ENCODE measurements at places on chromosomes 7 and 10.

DNA sequence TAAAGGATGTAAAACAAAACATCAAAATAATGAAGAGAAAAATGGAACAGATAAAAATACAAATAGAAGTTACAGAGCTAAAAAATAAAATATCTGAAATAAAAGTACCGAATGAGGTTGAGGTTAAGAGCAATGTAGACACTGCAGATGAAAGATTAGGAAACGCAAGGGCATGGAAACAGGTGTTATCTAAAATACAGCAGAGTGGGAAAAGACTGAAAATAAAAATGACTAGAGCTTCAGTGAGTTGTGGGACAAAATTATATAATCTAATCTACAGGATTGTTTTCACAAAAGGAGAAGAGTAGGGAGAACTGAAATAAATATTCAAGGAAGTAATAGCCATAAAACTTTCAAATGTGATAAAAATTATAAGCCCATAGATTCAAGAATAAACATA, 123.8 kb downstream of the PTEN start:
- no peak for DNase-seq

GRCh38 chr7:24724451-24725190, 32.6 kb downstream of the GSDME start:
- DNase-seq: no peak

- no peak for DNase-seq
Observed at GRCh38 chr10:78578929-78579328, 489.8 kb upstream of the ZMIZ1 start.

DNA sequence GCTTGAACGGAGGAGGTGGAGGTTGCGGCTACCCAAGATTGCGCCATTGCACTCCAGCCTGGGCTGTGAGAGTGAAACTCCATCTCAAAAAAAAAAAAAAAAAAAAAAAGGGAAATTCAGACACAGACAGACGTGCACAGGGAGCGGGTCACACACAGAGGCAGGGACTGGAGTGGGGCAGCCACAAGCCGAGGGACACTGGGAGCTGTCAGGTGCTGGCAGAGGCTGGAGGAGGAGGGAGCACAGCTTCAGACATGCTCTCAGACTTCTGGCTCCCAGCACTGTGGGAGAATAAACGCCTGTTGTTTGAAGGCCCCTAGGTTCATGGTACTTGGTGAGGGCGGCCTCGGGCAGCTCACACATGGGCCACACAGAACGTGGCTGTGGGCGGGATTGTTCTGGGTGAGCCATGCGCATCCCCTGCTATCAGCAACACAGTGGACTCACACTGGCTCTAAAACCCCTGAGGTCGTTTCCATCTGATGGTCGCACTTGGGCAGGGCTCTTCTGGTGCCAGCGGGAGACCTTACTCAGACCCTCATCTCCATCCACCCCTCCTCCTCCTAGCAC, 375.9 kb downstream of the DNAJB6 start:
- DNase-seq: no peak

DNA sequence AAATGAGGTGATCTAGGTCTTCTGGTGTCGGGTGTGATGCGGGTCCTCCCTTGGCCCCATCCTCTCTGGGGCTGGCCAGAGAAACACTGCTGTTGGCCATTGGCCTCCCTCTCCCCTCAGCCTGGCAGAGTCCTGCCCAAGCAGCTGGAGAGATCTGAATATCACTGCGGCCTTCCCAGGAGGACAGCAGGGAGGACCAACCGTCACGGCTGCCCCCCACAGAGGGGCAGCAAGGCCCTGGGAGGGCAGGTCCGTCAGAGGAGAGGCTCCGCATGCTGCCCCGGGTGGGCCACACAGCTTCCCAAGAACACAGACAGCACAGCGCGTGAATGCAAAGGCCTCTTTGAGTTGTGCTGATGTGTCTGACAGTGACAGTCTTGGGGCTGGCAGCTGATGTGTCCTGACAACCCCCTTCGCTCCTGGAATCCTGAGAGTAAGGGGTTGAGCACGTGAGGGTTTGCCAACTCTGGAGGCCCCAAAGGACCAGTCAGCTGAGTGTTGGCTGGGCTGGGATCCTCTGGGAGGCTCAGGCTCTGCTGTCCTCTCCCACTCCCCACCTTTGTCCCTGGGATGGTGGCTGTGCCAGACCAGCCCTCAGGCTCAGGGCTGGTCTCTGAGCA, 132.5 kb upstream of the UNC5B start:
- DNase-seq: no peak

DNA sequence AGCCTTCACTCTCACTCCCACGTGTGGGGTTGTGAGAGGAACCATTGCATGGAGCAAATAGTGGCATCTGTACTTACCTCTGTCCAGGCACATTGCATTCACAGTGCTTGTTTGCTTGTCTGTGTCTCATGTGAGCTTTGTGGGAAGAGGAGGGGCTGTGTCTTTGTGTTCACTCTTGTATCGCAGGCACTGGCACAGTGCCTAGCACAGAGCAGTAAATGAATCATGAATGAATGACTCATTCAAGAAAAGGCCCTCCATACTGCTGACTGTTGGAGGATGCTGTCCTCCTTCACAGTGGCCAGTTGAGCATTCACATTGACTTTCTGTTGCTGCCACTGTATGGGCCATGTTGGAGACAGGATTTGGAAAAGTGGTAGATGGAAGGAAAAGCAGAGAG, 125.3 kb downstream of the SORCS3 start:
- no peak for DNase-seq

- no peak for DNase-seq
Observed at GRCh38 chr7:125136341-125136740, 206.7 kb upstream of the POT1 start.

GRCh38 chr10:113543107-113543955, 9.5 kb upstream of the HABP2 start:
- no peak for DNase-seq

DNA sequence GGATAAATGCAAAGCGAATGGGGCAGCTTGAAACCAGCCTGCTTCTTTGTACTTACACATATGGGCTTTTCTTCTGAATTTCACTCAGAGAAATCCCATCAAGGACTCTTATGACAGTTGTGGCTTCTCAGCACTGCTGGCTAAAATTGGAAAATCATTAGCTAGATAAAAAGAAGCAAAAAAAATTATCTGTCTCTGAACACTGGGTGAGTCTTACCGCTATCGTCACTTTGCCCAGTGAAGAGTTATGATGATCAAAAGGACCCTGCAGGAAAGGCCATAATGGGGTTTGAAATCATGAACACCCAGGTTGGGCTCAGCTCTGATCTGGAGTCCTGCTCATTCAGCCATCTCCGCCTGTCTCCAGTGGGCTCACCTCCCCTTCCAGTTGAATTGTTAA, 34.3 kb downstream of the AOAH start:
- DNase-seq: no peak

DNA sequence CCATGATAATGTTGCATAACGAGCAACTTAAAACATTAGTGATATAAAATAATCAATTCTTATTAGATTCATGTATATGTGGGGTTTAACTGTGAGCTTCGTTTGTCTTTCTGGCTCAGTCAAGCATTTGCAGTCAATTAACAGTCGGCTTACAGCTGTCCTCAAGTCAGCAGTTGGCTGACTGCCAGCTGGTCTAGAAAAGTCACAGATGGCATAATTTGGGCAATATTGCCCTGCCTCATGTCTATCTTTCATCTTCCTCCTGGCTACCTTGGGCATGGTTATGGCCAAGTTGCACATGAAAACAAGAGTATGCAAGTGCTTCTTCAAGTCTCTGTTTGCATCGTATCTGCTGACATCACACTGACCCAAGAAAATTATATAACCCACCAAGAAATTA, 186.1 kb upstream of the ZWINT start:
- no peak for DNase-seq

GRCh38 chr10:122253605-122254004, 17.5 kb upstream of the BTBD16 start:
- no peak for DNase-seq

GRCh38 chr7:29457565-29458011, 106.0 kb upstream of the PRR15 start:
- DNase-seq: no peak

GRCh38 chr10:21953585-21954057, 49.9 kb downstream of the DNAJC1 start:
- no peak for DNase-seq

- DNase-seq: no peak
Observed at GRCh38 chr7:44262031-44262430, 61.3 kb downstream of the YKT6 start.

DNA sequence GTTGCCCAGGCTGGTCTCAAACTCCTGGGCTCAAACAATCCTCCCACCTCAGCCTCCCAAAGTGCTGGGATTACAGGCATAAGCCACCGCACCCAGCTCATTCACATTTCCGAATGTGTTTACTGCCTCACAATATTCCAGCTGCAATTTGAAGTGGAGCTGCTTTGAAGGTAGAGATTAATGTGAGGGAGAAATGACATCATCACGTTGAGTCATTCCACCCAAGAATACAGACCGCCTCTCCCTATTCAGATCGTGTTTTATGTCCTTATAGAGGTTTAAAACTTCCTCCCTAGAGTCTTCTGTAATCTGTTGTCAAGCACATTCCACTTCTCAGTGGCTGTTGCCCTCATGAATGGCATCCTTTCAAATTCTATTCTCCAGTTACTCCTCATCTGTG, 100.4 kb upstream of the PDGFA start:
- DNase-seq: no peak
